ENCODE measurements at places on chromosomes 13 and 19.

- peak; percentile 98 for DNase-seq
Measured at GRCh38 chr19:48492925-48493717, 18.5 kb downstream of the LMTK3 start.

DNA sequence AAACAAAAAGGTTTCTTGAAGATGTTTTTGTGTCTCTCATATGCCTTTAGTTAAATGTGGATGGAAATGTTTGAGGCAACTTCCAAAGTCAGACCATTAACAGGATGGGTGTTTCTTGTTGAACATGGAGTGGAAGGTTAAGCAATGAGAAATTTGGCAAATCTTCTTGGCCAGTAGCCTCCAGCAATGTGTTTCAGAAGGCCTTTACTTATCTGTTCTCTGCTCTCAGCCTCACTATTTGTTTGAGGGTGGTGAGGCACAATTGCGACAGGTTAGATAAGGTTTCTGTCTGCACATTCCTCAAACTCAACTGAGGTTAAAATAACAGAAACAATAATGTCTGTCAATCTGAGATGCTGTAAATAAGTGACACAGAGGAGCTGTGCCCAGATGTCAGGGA lies 1019.0 kb downstream of the DIAPH3 start:
- DNase-seq: no peak

- DNase-seq: peak; percentile 73
Measured at GRCh38 chr19:46715975-46716671, 791 bp downstream of the PRKD2 start.

- no peak for DNase-seq
Measured at GRCh38 chr19:12953138-12953798, 3.8 kb downstream of the GADD45GIP1 start.

DNA sequence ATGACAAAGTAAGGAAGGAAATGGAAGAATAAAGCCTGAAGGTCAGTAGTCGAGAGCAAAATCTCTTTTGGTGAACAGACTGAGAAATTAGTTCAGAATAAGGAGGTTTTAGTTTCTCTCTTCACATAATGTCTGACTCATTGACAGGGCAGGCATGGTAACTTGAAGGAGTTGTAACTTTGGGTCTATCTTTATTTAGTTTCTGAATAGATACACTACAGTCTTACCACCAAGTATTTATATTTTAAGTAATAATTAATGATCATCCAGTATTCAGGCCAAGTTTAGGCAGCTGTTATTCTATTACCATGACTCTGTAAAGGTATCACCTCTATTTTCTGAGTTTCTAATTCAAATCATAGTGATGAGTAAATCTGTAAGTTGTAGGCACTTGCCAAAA lies 219.9 kb downstream of the SPRY2 start:
- DNase-seq: no peak

All from pancreas (tissue), 10 donors.